ENCODE measurements at places on chromosomes 7 and 10.

DNA sequence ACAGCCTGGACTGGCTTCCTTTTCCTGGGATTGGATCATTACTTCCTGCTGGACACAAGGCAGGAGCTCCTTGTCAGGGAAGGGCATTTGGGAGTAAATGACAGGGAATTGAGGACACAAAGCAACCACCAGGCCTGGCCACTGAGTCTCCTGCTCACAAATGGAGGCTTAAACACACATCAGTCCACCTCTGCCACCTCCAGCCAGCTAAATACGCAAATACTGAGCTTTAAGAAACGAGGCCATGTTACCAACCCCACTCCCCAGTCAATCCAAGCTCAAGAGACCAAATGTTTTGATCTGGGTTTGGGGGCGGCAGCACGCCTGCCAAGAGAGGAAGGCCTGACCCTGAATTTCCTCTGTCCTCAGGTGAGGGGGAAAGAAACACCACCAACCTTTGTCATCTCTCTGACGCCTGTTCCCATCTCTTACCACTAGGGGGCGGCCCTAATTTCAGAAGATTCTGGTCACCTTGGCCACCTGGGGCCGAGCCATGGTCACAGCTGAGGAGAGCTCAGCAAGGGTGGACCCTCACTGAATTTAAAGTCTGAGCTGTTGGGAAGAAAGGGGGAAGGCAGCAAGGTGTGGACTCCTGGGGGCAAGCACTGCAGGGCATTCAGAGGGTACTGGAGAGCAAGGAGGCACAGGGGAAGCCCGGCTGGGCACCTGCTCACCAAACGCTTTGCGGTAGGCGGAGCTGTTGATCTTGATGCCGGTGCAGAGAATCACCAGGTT is 16.5 kb downstream of the AIFM2 start:
- peak; percentile 37 for DNase-seq

DNA sequence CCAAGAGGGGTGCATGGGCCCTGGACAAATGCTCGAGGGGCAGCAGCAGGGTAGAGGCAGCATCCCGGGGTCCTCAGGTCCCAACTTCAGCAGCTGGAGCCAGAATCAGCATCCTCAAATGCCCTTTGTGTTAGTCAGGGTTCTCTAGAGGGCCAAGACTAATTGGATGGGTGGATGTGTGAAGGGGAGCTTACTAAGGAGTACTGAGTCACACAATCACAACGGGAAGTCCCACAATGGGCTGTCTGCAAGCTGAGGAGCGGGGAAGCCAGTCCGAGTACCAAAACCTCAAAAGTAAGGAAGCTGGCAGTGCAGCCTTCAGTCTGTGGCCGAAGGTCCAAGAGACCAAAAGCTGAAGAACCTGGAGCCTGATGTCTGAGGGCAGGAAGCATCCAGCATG is 162.9 kb upstream of the TCERG1L start:
- DNase-seq: no peak

- DNase-seq: no peak
These were observed 287.1 kb upstream of the C7orf33 start for GRCh38 chr7:148303295-148304082.

DNA sequence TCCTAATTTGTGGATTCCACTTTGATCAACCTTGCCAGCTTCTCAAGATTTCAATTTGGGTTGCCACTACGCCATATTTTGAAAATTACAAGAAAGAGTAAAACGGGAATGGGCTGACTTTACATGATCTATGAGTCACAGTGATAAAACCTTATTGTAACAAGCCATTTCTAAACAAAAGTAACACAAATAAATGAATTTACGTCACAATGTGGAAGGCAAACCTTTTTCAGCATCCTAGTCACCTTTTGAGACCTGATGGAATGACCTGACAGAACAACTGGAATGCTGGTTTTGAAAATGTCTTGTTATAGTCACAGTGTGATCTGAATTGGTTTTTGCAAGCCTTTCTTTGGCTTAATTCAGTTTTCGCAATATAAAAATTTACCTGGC is 85.9 kb downstream of the CDK6 start:
- peak; percentile 44 for DNase-seq

DNA sequence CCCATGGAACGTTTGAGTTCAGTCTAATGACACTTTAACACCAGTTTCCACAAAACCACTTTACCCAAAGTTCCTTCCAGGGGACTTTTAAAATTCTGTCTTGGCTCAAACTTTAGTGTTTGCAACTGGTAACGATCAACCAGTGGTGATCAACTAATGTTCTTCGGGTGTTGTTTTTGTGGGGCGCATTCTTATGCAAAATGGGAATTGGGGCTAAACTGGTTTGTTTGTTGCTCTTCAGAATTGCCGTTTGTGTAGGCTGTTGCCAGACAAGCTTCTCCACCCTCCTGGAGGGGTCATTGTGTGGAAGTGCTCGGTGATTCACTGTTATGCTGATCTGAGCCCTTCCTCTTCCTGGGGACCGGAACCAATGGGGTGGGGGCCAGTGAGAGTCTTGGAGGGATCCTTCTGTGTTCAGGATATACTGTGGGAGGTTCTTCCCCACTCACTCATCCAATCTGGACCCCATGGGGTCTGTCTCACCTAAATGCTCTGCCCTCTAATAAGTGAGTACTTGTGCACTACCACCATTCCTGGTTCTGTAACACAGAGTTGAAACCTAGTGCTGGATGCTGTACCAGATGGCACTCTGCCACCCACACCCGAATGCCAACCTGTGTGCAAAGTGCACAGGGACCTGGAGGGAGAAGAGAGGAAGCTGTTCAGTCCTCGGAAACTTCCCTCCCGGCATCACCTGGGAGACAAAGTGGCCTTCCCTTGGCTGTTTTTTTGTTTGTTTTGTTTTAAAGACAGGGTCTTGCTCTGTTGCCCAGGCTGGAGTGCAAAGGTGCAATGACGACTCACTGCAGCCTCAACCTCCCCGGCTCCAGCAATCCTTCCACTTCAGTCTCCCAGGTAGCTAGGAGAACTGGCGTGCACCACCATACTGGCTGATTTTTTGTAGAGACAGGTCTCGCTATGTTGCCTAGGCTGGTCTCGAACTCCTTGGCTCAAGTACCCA is 2.1 kb downstream of the NFE2L3 start:
- DNase-seq: peak; percentile 34

- no peak for DNase-seq
These were observed 11.7 kb upstream of the TMEM243 start for GRCh38 chr7:87231258-87231657.

- DNase-seq: peak; percentile 54
These were observed 247.6 kb upstream of the HGF start for GRCh38 chr7:82017334-82017943.

DNA sequence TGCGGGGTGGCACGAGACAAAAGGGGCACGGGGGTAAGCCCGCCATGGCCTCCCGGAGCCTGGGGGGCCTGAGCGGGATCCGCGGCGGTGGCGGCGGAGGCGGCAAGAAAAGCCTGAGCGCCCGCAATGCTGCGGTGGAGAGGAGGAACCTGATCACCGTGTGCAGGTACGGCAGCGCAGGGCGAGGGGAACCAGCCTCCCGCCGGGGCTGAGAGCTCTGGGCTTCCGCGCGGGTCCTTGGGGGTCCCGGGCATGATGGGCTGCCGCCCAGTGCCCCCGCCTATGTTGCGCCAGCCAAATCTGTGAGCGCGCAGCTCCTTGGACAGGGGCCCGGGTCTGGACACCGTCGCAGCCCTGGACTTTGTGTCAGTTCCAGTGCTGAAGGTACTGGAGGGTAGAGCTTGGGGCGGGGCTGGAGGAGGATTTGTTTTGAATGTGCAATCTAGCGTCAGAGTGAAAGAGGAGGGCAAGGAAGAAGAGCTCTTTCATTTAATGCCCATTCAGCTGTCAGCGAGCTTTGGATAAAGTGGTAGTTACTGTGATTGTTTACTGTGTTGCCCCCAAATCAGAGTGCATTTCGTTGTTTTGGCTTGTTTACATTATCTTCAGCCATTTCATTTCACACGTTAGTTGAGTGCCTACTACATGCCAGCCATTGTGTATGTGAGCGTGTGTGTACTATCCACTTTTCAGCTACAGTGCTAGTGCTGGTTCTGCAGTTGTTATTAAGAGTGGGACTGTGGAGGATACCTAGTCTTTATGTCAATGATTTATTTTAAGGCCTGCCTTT is 777 bp downstream of the RUNDC3B start:
- no peak for DNase-seq

GRCh38 chr10:95475827-95476468 is 85.2 kb downstream of the SORBS1 start:
- DNase-seq: no peak

GRCh38 chr10:52256832-52257691 is 57.0 kb upstream of the DKK1 start:
- no peak for DNase-seq

DNA sequence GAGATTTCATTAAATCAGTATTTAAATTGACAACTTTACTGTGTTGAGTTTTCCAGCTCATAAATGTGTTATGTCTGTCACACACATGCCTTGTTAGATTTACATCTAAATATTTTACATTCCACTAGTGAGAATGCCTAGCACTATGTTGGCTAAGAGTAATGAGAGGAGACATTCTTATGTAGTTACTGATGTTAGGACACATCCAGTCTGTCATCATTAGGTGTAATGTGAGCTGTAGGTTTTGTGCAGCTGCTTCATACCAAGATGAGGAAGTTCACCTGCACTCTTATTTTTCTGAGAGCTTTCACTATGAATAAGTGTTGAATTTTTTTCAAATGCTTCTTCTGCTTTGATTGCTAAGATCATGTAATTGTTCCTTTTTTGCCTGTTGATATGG is 218.0 kb upstream of the IGFBP3 start:
- DNase-seq: peak; percentile 92

DNA sequence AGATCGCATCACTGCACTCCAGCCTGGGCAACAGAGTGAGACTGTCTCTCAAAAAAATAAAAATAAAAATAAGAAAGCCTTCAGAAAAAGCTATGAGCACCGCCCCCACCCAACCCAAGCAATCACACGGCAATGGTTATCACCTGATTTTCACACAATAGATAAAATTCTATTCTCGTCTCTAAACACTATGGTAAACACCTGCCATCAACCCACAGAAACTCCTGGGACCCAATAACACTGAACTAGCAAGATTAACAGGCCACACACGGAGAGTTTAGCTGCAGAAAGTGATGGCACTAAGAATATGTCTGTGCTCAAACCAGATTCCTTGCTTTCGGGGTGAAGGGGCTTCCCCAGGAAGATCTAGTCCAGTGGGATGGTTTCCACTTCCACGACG is 173.8 kb downstream of the DIP2C start:
- DNase-seq: no peak

- no peak for DNase-seq
These were observed 148.4 kb upstream of the STEAP1 start for GRCh38 chr7:90005836-90006235.

DNA sequence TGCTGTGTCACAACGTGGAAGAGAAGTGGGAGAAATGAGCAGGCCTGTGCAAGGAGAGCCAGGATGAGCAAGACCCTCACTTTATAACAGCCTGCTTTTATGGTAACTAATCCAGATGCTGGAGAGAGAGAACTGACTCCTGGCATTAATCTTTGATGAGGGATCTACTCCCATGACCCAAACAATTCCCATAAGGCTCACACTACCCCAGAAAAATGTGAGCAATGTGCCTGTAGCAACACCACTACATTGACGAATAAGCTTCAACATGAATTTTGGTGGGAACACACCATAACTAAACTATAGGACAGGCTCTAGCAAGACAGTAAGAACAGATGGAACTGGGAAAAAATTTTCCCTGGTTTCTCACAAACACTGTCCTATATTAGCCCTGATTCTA is 173.6 kb upstream of the PRSS58 start:
- peak; percentile 32 for DNase-seq

GRCh38 chr10:89369156-89370105 is 8.4 kb upstream of the IFIT1B start:
- DNase-seq: peak; percentile 67

DNA sequence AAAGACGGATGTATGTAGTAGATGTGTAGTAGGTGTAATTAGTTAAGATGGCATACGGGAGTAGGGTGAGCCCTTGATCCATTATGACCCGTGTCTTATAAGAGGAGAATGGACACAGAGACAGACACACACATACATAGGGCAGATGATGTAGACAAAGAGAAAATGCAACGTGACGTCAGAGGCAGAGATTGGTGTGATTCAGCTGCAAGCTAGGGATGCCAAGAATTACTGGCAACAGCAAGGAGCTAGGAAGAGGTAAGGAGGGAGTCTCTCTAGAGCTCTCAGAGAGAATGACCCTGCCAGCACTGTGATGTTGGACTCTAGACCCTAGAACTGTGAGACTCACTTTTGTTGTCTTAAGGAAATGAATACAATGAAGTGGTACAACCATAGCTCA is 247.0 kb upstream of the HABP2 start:
- peak; percentile 75 for DNase-seq

GRCh38 chr7:559396-559705 is 39.7 kb upstream of the PDGFA start:
- DNase-seq: no peak

DNA sequence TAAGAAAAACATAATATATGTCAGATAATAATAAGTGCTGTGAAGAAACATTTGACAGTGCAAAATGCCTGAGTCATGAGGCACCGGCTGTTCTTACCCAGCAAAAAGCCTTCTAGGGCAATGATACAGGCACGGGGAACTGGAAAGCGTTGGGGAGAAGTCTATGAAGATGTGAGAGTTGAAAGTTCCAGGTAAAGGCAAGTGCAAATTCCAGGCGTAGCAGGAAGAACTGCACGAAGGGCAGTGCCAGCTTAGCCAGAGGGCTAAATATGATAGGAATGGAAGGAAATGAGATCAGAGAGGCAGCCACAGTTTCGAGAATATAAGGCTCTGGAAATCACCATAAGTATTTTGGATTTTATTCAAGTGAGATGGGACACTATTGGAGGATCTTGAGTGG is 87.0 kb downstream of the IPMK start:
- DNase-seq: peak; percentile 6

GRCh38 chr10:12193193-12193592 is 2.5 kb downstream of the NUDT5 start:
- DNase-seq: peak; percentile 46

- no peak for DNase-seq
These were observed 514.2 kb downstream of the RPS24 start for GRCh38 chr10:78547905-78548304.

GRCh38 chr7:155969192-155969929 is 157.1 kb upstream of the SHH start:
- no peak for DNase-seq

GRCh38 chr10:30500963-30501504 is 67.0 kb downstream of the MAP3K8 start:
- no peak for DNase-seq

GRCh38 chr7:7446616-7447015 is 89.1 kb downstream of the COL28A1 start:
- no peak for DNase-seq

GRCh38 chr7:135584362-135585353 is 26.9 kb downstream of the NUP205 start:
- no peak for DNase-seq
